Activated CD8-positive, alpha-beta memory T cell treated with anti-CD3 and anti-CD28 coated beads, Interleukin-2, amount 10 ng/mL, durations not matched to agents 7 days and 5 days (primary cell): ENCODE measurements at places on chromosomes 16 and 17. TPM values are rescaled to one million over a fixed set of nuclear protein-coding genes. Genes with fewer than 3 reads are reported as not detected.

CFAP97D1 gene
- total RNA-seq, result not detected

ANKS3 gene
- total RNA-seq, result 16.2 TPM

SGCA gene
- total RNA-seq, result not detected

WNT9B gene
- not detected for total RNA-seq

TMC7 gene
- not detected for total RNA-seq

TMEM238L gene
- not detected for total RNA-seq

SDF2 gene
- 45.9 TPM for total RNA-seq

TBX6 gene
- total RNA-seq, result 2.9 TPM

CYGB gene
- total RNA-seq, result not detected

TMEM220 gene
- 0.29 TPM for total RNA-seq

STH gene
- total RNA-seq, result not detected

MILR1 gene
- total RNA-seq, result not detected

NAGS gene
- 0.76 TPM for total RNA-seq

CLEC18C gene
- total RNA-seq, result 0.20 TPM

ANKRD40CL gene
- total RNA-seq, result not detected

ZNF213 gene
- 10.6 TPM for total RNA-seq

NPIPA7 gene
- 12.9 TPM for total RNA-seq

DOC2B gene
- not detected for total RNA-seq

OTOP2 gene
- not detected for total RNA-seq

ABCA6 gene
- 0.29 TPM for total RNA-seq

SLC43A2 gene
- total RNA-seq, result 1.3 TPM

SSH2 gene
- 41.0 TPM for total RNA-seq

ACSM5 gene
- not detected for total RNA-seq
